Stimulated activated CD4-positive, alpha-beta T cell treated with anti-CD3 and anti-CD28 coated beads, Interleukin-15, amount 100 ng/mL, for 1 hour (primary cell): ENCODE measurements at places on chromosomes 12 and 14.

DNA sequence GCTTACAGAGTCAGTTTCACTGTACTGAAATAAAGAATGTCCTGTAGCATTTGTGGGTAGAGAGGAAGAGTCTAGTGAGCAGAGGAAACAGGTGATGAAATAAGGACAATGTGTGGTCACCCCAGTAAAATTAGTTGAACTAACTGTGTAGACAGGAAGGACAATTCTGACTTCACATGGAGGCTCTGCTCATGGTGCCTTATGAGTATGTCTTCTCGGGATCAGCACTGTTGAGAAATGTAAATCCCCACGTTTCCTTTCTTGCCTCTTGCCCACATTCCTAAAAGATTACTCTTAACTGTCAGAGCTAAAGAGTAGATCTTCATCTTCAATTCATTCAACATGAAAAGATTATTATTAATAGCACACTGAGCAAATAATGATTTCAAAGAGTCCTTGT, 113.2 kb upstream of the FLRT2 start:
- DNase-seq: no peak

DNA sequence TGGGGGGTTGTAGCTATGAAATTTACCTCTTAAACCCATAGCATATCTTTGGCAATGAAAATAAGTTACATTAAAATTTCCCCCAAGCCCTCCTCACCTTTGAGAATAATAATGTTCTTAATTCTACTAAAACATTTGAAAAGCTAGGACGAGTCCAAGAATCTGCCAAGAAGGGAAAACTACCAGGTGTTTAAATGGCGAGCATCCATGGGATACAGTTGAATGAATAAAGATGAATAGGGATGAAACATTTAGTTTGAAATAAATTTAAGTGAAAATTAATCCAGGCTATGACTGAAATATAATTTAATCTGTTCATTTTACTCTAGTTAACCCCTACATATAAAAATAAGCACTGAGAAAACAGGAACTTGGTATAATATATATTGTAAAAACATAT, 536.7 kb downstream of the FLRT2 start:
- no peak for DNase-seq

DNA sequence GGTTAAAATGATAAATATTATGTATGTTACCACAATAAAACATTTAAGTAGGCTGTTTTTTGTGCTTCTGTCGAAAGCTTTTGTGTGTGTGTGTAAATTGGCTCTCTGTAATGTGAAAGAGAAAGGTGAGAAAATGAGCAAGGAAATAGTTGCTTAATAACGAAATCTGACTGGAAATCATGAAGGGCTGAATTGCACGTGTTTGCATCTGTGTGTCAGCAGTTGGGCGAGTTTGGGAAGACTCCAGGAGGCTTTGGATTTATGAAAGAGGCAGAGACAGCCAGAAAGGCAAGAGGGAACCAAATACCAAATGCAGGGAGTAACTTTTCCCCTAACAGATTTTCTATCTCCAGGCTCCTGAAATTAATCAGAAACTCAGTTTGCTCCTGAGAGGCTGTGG, 47.2 kb upstream of the PLEKHG3 start:
- no peak for DNase-seq

- no peak for DNase-seq
These were observed 160.7 kb downstream of the PHLDA1 start for GRCh38 chr12:75870878-75871277.

- DNase-seq: no peak
These were observed 508.2 kb upstream of the ATP2B1 start for GRCh38 chr12:90216815-90217214.

GRCh38 chr12:108935159-108935763, 55.4 kb downstream of the DAO start:
- DNase-seq: no peak

DNA sequence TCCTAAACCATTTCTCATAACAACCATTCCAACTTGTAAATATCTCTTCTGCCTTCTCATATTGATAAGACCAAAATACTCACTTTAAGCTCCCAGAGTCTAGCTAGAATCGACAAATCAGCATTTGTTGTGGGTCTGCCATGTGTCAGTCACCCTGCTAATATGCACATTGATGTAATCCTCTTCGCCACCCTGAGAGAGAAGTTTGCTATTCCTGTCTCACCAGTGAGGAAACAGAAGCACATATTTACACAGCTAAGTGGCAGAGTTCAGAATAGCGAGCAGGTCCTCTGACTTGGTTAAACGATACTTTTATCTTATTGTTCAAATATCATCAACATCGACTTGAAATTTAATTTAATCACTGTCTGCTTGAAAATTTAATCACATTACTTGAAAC, 142.1 kb downstream of the ANO4 start:
- no peak for DNase-seq

DNA sequence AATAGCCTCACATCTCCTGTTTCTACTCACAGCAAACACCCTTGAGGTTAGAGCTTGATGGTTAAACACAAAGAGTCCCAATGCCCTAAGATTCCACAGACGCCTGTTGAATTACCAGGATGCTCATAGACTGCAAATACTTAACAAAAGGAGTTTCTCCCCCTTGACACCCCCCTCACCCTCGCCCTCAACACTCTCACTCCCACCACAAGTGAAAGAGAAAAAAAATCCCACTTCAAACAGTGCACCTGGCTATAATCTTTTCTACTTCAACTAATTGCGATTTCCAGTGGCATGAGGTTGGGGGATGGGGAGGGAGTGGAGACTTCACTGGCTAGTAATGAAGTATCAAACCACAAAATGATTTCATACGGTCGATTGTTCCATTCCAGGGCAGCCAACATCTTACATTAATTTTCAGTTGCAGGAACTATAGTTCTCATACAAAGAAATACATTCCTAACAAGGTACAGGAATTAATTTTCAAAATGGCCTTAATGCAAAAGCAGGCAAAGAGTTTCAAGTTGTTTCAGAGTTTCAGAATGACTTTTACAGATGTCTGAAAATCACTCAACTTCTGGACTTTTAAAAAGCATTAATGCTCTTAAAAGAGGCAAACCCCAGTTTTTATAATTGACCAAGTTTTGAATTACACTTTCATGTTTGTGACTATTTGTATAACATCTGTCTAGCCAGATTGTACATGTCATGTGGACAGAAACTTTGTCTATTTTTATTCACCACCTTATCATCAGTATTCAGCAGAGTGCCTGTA, 390.7 kb downstream of the C12orf75 start:
- DNase-seq: no peak

DNA sequence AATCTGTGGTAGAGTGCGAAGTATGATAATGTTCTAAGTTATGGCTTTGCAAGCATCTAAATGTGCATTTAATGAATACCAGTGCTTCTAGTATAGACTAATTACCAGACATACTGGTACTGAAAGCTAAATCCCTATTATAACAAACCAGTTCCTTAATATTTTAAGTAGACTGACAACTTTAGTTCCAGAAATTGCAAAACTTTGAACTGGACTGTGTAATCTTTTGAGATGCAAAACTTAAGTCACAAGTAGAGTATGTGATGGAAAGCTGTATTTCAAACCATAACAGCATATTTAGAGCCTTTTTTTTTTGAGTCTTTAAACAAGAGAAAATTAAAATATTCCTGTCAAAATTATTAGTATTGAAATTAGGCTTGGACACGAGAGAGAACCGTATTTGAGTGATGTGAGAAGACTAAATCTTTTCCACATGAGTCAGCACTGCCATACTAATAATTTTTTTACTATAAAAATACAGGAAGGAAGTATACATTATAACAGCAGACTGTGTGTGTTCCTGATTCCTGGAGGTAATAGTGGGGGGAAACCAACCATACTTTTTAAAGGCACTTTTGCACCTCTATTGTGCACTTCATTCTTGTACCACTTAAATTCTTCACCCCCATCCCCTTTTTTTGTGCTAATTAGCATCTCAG, 45.5 kb downstream of the PPM1A start:
- DNase-seq: no peak

GRCh38 chr12:86914721-86915120, 658.5 kb upstream of the MGAT4C start:
- DNase-seq: no peak

- no peak for DNase-seq
These were observed 249.2 kb upstream of the BTG1 start for GRCh38 chr12:92394895-92395294.

- no peak for DNase-seq
These were observed 52.1 kb downstream of the RCOR1 start for GRCh38 chr14:102644523-102644922.

DNA sequence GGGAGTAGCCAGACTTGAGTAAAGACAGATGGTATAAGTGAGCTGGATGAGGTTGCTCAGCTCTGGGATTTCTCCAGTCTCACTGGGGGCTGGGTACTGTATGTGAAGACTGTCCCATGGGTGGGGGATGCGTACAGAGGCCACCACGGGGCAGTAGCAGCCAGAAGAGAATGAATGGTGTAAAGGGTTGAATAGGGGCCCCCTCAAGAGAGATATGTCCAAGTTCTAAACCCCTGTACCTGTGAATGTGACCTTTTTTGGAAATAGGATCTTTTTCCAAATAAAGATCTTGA, 21.8 kb upstream of the BCDIN3D start:
- no peak for DNase-seq

DNA sequence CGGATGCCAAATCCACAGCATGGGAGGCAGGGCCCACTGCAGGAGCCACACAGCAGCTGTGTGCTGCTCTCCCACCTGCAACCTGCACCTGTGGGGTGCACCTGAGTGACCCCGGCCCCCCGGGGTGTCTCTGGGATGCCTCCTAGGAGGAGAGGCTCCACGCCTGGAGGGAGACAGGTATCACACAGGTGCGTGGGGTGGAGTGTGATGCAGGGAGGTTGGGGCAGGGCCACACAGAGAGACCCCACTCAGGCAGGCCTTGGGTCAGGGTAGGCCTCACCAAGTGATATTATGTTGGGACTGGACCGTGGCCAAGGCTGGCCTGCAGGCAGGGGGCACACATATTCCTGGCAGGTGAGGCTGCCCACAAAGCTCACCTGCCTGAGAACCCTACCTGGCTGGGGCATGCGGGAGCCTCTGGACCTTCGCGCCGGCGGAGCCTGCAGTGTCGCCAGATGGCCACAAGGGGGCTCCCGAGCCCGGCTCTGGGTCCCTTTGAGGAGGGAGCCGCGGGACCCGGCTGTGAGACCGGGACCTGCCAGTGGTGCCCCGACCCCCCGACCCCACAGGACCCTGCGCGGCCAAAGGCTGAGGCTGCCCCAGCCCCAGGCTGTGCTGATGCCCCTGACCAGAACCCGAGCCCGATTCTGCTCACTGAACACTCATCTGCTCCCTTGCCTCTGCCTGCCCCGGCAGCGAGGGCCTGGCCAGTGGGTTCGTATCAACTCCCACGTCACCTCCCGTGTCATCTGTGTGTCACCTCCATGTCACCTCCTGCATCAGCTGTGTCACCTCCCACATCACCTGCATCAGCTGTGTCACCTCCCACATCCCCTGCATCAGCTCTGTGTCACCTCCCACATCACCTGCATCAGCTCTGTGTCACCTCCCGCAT, 11.4 kb downstream of the TMEM121 start:
- DNase-seq: peak; percentile 58

GRCh38 chr12:104740668-104741067, 217.4 kb downstream of the SLC41A2 start:
- DNase-seq: no peak

DNA sequence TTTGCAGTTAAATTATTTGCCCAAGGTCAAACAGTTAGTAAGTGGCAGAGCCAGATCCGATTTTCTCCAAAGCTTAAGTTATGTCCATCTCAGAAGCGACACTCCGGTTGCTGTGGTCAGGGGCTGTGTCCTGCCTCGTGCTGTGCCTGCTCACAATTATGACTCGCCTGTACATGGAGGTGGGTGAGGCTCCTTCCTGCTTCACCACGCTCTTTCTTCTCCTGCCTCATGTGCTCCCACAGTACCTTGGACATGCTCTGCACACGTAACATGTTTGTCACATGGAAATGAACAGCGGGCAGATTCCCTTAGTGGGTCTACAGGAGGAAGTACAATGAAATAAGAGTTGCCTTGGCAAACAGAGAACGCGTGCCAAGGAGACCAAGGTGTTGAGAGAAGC, 62.2 kb upstream of the CCND2 start:
- DNase-seq: no peak

- no peak for DNase-seq
These were observed 13.2 kb downstream of the RTRAF start for GRCh38 chr14:52002542-52002941.

DNA sequence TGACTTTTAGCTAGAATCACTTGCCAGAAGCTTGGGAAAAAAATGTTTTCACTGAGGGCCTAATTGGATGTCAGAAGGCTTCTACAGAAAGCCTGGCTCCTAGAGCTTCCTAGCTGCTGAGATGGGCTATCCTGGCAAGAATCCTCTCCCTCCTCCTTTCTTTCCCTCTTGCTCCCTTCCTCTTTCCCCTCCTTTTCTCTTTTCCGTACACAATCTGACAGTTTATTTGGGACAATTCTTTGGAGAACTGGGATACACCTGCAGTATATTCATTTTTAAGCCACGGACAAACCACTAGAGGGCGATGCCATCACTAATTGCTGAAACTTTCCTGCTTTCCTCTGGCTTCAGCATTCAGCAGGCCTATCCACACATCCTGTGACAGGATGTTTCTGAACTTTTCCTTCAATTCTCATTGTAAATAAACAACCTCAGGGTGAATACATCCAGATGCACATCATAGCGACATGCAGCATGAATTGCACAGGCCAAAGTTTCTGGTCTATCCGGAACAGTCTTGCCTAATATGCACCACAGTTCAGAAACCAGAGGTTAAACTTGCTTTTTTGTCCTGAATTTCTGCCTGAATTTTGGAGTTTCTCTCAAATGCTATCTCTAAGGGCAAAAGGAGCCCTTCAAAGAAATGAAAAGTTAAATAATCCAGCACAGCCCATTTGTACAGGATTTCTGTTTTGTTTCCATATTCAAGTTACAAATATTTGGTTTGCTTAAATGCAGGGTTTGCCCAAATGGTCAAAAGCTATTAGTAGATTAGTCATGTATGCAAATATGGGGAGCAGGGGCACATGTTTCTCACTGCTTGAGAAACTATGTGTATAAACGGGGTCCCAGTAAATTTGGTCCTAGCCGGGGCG, 142.8 kb downstream of the PAWR start:
- no peak for DNase-seq

- no peak for DNase-seq
These were observed 230.4 kb downstream of the SSPN start for GRCh38 chr12:26425587-26426260.

DNA sequence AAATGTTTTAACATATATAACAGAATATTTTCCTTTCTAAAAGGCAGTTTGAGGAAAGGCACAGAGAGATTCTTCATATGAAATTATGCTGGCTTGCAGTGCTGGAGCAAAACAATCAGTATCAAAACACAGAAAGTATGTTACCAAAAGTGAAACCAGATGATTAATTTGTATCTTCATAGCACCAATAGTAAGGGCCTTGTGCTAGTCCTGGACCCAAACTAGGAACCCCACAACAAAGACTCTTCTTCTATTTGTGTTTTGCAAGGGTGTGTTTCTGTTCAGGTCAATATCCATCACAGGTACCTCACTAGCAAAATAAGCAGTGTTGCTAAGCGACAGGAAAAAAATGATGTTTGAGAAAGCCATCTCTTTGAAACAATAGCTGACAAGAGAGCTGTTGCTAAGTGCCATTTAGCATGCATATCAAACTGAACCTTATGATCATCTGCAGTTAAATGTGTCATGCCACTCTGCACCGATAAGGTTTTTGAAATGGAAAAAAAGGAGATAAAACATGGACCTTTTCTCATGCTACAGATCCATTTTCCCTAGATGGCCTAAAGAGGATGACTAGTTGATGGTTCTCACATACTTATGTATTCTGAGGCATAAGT, 196.2 kb upstream of the ALG10 start:
- no peak for DNase-seq

GRCh38 chr14:98754343-98755020, 517.5 kb downstream of the BCL11B start:
- DNase-seq: no peak
